Lower lobe of right lung (tissue), 2 donors: ENCODE measurements at places on chromosomes 5 and 9. TPM values are rescaled to one million over a fixed set of nuclear protein-coding genes. Genes with fewer than 3 reads are reported as not detected.
A peak's percentile ranks its signal among the peaks of the same experiment; 100 is the strongest.

DNA sequence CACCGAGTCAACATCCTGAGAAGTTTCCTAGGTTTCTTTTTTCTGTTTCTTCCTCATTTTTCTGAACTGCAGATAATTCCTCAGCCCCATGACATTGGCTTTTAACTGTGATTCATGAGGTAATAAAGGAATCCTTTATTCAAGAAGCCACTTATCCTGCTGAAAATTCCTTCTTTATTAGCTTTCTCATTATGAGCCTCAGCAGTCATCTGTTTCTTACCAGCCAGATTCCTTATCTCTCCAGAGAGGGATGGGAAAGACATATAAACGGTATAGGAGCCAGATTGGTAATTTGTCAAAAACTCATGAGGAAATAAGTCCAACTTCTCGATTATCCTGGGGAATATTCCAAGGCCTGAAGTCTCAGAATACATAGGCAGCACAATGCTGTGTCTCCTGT, 465.4 kb downstream of the ICE1 start:
- H3K4me1 ChIP-seq, result no peaks in the 10 kb centered on the region
- H3K36me3 ChIP-seq, result no peaks in the 10 kb centered on the region
- no peaks in the 10 kb centered on the region for H3K27me3 ChIP-seq
- no peak overlapping the region for H3K4me3 ChIP-seq
- DNase-seq, result no peak
- H3K27ac ChIP-seq, result no peak overlapping the region

DNA sequence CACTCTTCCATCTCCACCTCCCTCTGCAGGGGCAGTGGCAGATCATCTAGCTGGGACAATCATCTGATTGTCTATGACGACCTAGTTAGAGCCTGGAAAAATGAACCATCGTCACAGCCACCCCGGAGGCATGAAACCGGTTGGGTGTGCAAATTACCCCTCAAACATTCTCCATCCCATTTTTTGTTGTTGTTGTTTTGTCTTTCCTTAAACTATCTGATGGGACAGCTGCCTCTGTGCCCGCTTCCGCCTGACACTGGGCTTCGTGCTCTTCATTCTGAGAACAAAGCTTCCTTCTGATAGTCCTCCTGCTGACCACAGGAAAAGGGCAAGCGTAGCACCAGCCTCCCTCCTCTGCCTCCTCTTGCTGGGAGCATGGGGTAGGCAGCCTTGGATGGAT, 7.0 kb upstream of the NDST1 start:
- peak overlapping the region; percentile 78 for H3K27ac ChIP-seq
- no peaks in the 10 kb centered on the region for H3K36me3 ChIP-seq

DNA sequence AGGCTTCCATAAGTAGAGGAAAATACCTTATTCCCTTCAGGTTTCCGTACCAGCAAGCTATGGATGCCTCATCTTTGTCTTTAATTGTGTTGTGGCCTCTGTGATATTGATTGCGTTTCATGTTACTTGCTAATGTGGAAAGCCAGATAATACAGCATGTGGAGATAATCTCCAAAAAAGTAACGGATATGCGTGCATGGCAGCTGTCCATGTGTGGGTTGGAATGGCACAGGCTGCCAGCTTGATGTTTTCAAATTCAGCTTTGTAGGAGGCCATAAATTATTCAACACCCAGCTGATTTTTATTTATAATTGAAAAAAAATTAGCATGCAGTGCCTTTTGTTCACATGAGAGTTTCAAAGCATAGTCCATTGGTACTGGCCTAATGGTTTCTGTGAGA, 144.9 kb downstream of the GIN1 start:
- peaks cover 8% of the 10 kb centered on the region for H3K4me1 ChIP-seq
- H3K36me3 ChIP-seq, result no peaks in the 10 kb centered on the region
- no peak overlapping the region for H3K27ac ChIP-seq
- no peak for DNase-seq
- no peaks in the 10 kb centered on the region for H3K27me3 ChIP-seq

DNA sequence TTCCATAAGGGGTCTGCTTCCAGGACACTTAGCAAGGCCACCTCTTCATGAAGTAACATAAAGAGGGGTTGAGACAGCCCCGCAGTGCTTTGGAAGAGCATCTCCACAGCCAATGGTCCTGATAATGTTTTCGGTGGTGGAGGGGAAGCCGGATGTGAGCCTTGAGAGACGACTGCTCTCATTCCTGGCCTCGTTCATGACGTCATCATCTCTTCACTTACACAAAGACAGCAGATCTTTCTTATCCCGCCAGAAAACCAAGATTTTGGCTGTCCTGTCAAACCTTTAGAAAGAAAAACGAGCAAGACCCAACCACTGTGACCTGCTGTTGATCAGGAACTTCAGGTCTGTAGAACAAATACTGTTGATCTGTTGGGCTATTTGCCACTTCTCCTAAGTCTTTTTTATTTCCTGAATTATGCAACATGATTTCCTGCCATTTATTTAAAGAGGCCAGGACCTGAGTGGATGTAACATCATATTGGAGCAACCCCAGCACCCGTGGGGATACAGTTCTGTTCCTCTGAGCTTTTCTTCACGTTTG, 89.0 kb upstream of the IRX2 start:
- H3K4me3 ChIP-seq, result no peak overlapping the region
- no peaks in the 10 kb centered on the region for H3K4me1 ChIP-seq
- no peak overlapping the region for H3K27ac ChIP-seq
- H3K36me3 ChIP-seq, result no peaks in the 10 kb centered on the region
- H3K27me3 ChIP-seq, result no peaks in the 10 kb centered on the region

DNA sequence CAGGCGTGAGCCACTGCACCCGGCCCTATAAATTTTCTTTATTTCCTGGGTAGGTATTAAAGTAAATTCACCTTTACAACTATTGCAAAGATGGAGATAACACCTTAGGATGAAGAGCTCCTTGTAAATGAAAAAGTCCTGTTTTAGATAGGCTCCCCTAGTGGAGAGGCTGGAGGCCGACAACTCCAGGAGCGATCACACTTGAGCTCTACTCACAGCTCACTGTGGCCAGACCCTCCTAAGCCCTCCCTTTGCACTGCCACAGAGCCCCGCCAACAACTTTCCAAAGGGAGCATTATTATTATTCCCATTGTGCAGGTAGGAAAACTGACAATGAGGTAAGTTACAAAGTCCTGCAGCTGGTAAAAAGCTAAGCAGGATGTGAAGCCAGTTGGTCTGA, 139.1 kb upstream of the ERCC6L2 start:
- H3K27me3 ChIP-seq, result no peaks in the 10 kb centered on the region
- peaks cover 4% of the 10 kb centered on the region for H3K4me1 ChIP-seq

Gene OR1J2
- not detected for total RNA-seq

Gene KIF12
- 4.8 TPM for total RNA-seq
